PC-3 (cell line): ENCODE measurements at places on chromosomes 16 and 17. TPM values are rescaled to one million over a fixed set of nuclear protein-coding genes. Genes with fewer than 3 reads are reported as not detected.

- DNase-seq = peak; percentile 21
Measured at GRCh38 chr16:15650698-15651171, 690 bp downstream of the NDE1 start.

- DNase-seq = no peak
Measured at GRCh38 chr17:77546772-77547241, 406.0 kb downstream of the SEC14L1 start.

DNA sequence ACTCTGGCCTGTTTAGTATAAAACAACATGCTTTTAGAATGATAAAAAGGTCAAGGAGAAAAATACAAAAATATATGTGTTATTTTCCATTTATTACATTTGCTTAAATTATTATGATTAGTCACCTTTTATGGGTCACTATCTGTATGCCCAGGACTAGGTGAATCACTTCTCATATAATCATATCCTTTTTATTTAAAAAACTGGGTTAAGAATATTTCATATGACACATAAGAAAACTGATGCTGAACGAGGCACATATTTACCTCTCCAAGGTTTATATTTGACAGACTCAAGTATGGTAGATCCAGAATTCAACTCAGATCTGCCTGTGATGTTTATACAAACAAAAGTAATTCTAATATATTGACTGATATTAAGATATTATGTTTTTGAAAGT lies 134.5 kb downstream of the CDH8 start:
- peak; percentile 50 for DNase-seq

FKBP10 gene
- total RNA-seq = 63.4 and 69.8 TPM in 2 replicates

AANAT gene
- not detected in 2 replicates for total RNA-seq

DNA sequence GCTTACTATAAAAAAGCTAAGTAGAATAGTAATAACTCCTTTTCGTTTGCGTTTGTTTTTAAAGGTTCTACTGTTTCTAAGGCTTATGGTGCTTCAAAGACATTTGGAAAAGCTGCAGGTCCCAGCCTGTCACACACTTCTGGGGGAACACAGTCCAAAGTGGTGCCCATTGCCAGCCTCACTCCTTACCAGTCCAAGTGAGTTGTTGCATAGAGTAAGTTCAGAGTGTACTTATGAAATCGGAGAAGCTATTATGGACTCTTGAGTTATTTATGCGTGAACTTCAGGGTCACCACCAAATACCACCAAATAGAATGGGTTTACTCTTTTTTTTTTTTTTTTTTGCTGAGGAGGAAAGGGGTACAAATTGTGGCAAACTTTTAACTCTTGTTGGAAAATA lies 45.8 kb downstream of the RPA1 start:
- DNase-seq = no peak

DNA sequence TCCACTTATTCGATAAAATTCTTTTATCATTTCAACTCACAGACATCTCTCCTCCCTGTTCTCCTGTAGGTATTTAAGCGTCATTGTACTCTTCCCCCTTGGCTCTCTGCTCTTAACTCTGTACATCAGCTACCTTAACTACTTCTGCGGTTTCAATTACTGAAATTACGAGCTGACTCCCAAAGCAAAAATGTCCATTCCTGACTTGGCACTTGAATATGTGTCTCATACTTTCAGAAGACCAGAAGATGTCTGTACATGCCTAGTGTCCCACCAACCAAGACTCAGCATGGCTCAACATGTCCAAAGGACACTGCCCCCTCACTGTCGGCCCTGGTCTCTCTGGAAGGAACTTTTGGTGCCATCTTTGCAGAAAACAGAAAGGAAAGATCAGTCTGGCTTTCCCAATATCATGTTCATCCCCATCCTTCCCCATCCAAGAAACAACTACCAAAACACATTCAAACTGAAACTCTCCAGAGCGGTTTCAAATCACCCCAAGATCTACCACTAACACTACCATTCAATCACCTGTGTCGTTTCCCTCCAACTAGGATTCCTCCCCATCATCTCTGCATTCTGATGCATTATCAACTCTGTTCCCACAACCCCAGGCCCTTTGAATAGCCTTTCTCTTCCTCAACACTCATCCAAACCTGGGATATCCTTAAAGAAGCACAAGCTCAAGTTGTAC lies 74.9 kb downstream of the ZFHX3 start:
- peak; percentile 26 for DNase-seq

DNA sequence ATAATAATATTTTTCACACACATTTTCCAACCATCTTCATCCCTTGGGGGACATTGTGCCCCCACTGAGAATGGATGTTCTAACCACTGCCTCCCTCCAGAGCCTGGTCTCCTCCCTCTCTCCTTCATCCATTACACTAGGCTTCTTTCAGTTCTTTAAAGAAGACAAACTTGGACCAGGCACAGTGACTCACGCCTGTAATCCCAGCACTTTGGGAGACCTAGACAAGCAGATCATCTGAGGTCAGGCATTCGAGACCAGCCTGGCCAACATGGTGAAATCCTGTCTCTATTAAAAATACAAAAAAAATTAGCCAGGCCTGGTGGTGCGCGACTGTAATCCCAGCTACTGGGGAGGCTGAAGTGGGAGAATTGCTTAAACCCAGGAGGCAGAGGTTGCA lies 6.5 kb downstream of the ALOX15 start:
- no peak for DNase-seq

GRCh38 chr16:85040685-85041084 lies 13.1 kb downstream of the KIAA0513 start:
- no peak for DNase-seq

DNA sequence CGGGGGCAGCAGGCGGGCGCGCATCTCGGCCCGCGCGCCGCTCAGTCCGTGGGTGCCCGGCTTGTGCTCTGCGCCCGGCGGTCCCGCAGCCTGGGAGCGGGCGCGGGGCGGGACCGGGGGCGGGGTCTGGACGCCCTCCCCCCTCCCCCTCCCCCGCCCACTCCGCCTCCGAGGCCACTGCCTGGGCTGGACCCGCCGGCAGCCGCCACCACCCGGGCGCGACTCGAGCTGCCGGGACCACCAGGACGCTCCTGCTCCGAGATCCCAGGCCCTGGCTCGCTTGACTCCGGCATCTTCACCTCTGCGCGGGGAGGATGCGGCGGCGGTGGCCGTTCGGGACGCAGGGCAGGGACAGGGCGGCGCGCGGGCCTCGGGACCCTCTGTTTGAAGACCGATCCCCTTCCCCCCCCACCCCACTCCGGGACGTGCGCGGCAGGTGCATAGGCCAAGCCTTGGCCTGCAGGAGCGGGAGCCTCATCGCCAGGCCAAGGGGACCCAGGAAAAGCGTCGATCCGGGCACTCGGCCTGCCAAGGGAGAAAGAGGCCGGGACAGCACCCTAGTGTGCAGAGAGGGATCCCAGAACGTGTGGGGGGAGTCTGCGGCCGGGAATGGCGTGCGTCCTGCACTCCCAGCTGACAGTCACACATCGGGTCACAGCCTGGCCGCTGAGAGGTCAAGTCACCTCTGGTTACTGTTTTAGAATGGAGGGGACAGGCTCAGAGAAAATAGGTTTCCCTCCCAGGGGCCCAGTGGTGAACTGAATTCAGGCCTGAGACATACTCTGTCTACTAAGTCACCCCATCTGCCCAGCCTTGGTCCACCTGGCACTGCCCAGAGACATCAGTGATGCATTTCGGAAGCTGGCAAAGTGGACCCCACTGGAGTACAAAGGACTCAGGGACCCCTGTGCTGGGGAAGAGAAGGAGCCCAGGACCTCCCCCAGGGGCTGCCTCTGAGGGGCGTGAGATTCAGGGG lies at the start of gene HS3ST6:
Gene HS3ST6 (minus strand): TSS at position 65 of the 976 bp plus-strand sequence. CDS start 92 bp downstream, outside the sequence.
- no peak for DNase-seq
